GM19239 (cell line): ENCODE measurements at places on chromosomes 6 and 20.

DNA sequence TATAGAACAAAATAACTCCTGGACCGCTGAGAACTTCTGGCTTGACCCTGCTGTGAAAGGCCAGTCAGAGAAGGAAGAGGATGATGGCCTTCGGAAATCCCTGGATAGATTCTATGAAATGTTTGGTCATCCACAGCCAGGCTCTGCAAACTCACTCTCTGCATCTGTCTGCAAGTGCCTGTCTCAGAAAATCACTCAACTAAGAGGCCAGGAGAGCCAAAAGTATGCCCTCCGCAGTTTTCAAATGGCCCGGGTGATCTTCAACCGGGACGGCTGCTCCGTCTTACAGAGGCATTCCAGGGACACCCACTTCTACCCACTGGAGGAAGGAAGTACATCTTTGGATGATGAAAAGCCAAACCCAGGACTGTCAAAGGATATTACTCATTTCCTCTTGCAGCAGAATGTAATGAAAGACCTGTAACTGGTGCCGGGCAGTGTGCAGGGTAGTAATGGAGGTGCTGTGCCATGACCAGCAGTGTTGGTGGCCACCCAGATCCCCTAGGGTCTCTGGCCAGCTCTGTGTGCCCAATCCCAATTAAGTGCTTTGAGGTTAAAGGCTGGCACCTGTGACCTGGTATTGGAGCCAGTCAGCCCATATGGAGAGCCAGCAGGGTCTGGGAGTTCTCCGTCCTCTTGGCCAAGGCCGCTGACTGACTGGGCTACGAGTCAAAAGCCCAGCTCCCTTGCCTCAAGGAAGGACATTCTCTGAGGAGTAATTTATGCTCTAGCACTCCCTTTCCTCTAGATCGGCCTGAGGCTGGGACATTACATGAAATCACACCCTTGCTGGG, 87.1 kb downstream of the TRMT6 start:
- no peak for DNase-seq

GRCh38 chr6:12092762-12093161, 80.7 kb downstream of the HIVEP1 start:
- no peak for DNase-seq

DNA sequence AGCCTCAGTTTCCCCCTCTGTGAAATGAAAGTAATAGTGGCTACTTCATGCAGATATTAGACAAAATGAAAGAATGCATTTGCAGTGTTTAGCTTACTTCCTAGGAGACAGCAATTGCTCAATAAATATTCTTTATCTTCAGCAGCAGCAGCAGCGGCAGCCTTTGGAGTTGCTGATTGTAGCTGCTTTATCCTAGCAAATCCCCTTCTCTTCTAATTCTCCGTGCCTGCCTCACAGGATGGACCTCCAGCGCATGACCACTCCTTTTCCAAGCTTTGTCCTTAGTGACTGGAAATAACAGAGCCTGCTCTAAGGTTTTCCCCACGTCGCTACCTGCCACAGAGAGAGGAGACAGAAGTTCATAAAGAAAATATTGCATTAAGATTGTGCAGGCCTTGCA, 279.8 kb downstream of the TSHZ2 start:
- no peak for DNase-seq

- DNase-seq, result no peak
These were observed 83.2 kb upstream of the EYA4 start for GRCh38 chr6:133157995-133158394.
